ENCODE measurements at places on chromosomes 7 and 10.

DNA sequence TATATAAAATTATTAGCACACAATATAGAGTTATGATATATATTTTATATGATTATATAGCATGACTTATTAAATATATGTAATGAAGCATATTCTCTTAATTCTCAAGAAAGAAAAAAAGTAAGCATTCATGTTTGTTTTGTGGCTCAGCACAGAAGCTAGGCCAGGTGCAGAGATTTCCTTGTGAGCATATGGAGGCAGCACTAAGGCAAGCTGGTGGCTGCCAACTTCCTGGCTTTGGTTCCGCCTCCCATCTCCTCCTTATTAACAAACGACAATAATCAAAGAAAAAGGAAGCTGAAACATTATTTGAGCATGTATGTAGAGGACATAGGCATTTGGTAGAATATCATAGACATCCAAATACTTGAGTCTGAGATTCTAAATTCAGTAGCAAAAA lies 130.3 kb downstream of the ST7 start:
- DNase-seq = no peak

- no peak for DNase-seq
Measured at GRCh38 chr7:50552139-50552538, 13.1 kb downstream of the DDC start.

- DNase-seq = no peak
Measured at GRCh38 chr10:99233000-99233688, 2.5 kb downstream of the HPSE2 start.

GRCh38 chr10:26841733-26842317 lies 18.9 kb downstream of the ABI1 start:
- DNase-seq = no peak

DNA sequence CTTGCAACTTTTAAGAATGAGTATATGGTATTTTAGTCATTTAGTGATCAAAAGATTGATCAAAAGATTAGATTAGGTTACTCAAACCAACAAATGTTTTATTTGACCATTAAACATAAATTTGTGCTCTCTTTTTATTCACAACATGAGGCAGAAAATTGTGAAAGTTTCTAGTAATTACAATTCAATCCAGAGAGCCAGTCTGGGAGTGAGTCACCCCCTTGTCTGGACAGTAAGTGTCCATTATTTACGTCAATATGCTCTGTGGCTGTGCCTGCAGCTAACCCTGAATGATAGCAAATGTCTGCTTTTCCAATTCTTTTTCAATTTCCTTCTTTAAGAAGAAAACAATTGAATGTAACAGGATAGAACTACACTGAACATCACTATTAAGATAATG lies 27.9 kb downstream of the GNG11 start:
- DNase-seq = peak; percentile 15

- no peak for DNase-seq
Measured at GRCh38 chr10:43816351-43817321, 168.0 kb upstream of the ZNF32 start.

- peak; percentile 21 for DNase-seq
Measured at GRCh38 chr10:4740471-4740870, 85.5 kb upstream of the AKR1E2 start.

- no peak for DNase-seq
Measured at GRCh38 chr10:122221958-122222357, 49.1 kb upstream of the BTBD16 start.

GRCh38 chr10:15632456-15633091 lies 87.1 kb downstream of the ITGA8 start:
- no peak for DNase-seq

GRCh38 chr10:120789303-120790203 lies 61.6 kb upstream of the WDR11 start:
- peak; percentile 44 for DNase-seq

GRCh38 chr10:128803790-128804189 lies 663.3 kb upstream of the MGMT start:
- DNase-seq = no peak

DNA sequence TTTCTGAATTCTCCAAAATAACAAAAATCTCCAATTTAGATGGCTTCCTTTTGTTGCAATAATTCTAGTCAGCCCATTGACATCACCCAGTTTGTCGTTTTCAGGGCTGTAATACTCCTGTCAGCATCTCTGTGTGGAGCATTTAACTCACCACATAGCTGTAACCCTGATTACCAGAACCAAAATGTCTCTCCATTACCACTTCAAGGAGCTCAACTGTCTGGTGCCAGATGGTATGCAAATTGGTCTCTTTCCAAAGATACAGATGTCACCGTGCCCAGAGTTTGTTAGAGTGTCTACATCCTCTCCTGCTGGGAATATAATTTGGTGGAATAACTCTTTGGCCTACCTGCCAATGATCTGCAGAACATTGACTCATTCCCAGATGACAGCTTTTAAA lies 350.3 kb upstream of the POT1 start:
- no peak for DNase-seq

GRCh38 chr10:9302140-9302746 lies 1247.8 kb downstream of the GATA3 start:
- peak; percentile 17 for DNase-seq

GRCh38 chr10:44153918-44154670 lies 230.8 kb downstream of the CXCL12 start:
- no peak for DNase-seq

DNA sequence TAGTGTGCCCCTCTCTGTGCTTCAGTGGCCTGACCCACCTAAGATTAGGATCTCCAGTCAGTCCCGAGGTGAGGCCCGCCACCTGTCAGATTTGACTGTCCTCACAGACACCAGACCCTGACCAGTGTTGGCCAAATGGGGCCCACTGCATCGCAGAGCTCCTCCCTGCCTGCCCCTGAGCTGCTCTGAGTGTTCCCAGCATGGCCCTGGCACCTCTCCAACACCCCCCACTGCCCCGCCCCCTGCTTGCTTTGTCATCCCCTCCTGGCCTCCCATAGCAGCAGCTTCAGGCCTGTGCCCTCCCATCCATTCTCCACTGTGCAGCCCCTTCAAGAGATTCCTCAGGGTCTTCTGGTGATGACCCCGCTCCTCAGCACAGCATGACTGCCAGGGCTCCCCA lies 67.6 kb downstream of the C10orf120 start:
- no peak for DNase-seq

DNA sequence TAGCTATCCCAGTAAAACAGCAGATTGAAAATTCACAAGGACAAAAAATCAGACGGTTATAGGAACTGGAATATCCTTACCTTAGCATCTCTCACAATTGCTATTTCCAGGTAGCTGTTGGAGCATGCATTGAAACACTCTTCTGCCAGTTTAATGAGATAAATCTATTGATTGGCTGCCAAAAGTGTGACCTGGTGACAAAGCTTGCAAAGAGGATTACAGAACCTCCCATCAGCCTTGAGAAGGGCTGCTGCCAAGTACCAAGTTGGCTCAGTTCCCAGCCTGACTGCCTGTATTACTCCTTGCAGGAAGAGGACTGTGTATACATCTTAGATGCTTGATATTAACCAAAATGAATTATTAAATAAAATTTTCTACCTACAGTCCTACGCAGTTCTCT lies 5.1 kb downstream of the PRLHR start:
- DNase-seq = peak; percentile 88

- no peak for DNase-seq
Measured at GRCh38 chr7:139047970-139048369, 12.1 kb upstream of the ZC3HAV1L start.

GRCh38 chr7:18753972-18754610 lies 258.5 kb downstream of the HDAC9 start:
- DNase-seq = no peak

GRCh38 chr7:69907720-69908119 lies 309.4 kb downstream of the AUTS2 start:
- no peak for DNase-seq

DNA sequence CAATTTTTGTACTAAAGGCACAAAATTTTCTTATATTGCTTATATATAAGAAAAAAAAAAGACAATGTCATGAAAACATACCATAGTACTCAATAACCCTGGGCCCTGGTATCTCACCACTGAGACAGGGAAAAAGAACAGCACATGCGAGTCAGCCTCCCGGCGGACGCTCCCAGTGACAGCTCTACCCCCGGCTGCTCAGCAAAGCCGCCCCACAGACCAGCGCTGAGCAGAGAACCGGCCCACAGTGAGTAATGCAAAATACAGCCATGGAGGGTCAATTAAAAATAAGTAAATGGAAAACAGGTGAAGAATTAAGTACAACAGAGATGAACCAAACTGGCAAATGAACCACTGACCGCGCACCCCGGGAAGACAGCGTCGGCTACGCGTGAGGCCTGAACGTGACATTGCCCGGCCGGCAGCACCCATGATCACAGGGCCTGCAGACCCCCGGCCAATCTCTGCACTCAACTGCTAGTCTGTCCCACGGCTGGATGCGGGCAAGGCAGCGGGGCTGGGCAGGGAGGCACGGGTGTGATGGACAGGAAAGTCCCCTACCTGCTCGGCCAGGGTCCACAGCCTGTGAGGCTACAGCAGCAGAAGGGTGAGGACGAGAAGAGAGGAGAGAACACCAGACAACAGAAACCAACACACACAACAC lies 175.9 kb downstream of the ZMYND11 start:
- DNase-seq = no peak

GRCh38 chr10:121664671-121665070 lies 66.4 kb upstream of the FGFR2 start:
- DNase-seq = no peak

- no peak for DNase-seq
Measured at GRCh38 chr10:122461729-122462532, 578 bp downstream of the HTRA1 start.

DNA sequence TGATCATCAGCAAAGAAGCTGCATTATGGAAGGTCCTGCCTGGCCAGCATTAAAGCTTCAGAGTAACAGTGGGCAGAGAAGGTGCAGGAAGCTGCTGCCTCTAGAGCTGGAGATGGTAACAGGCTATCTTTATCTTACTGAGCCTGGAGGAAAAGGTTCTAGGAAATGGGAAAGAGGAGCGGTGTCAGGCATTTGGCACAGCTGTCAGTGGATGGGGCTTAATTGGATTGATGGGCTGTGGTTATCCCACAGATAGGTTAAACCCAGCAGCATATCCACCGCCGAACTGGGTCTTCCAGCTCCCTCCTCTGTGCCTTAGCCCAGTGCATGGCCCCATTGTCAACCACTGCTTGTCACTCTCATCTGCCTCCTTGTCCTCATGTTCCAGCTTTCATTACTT lies 127.6 kb downstream of the CCNY start:
- DNase-seq = no peak

Measured in retinal pigment epithelial cell (primary cell).